ENCODE measurements at places on chromosomes 4 and X.

DNA sequence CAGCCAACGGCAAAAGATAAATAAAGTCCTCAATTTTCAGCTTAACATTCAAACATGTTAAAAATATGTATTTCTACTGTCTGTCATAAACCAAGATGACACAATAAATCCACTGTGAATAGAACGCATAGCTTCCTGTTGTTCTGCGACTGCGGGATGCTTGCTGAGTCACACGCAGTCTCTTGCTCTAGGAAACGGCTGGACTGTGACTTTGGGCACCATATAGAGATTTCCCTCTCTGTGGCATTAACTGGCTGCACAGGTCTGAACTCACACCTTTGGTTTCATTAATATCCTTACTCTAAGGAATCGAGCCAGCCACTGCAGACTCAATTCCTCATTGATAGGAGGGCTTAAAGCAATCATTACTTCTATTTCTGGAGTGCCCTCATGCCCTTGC lies 8.4 kb downstream of the BEND4 start:
- DNase-seq, result no peak
- no peak overlapping the region for H3K4me3 ChIP-seq
- peaks cover 3% of the 10 kb centered on the region for H3K36me3 ChIP-seq
- H3K27ac ChIP-seq, result no peak overlapping the region
- peaks cover 2% of the 10 kb centered on the region for H3K27me3 ChIP-seq
- peaks cover 5% of the 10 kb centered on the region for H3K4me1 ChIP-seq

GRCh38 chr4:71275004-71275403 lies 63.8 kb upstream of the SLC4A4 start:
- peaks cover 3% of the 10 kb centered on the region for H3K27me3 ChIP-seq
- DNase-seq, result no peak
- peaks cover 21% of the 10 kb centered on the region for H3K4me1 ChIP-seq
- H3K27ac ChIP-seq, result no peak overlapping the region

DNA sequence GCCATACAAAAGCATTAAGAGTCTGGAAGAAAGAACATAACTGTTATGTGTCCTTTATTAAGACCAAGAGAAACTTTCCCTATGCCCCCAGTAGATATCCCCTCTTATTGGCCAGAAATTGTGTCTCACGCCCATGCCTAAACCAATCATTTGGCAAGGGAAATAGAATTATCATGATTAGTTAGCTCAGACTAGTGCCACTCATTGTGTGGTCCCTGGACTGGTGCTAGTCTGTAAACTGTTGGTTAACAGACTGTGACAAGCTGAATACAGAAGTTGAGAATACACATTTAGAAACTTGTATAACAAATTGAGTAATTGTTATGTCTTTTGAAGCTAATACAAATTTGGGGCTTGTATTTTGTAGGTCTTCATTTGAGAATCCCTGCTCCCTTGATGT lies 8.1 kb upstream of the HUWE1 start:
- no peak overlapping the region for H3K27ac ChIP-seq
- H3K36me3 ChIP-seq, result no peaks in the 10 kb centered on the region
- no peak overlapping the region for H3K4me3 ChIP-seq
- no peaks in the 10 kb centered on the region for H3K4me1 ChIP-seq

GRCh38 chr4:150890246-150890645 lies 124.8 kb downstream of the LRBA start:
- no peak for DNase-seq
- H3K36me3 ChIP-seq, result no peaks in the 10 kb centered on the region
- H3K4me1 ChIP-seq, result peaks cover 11% of the 10 kb centered on the region

DNA sequence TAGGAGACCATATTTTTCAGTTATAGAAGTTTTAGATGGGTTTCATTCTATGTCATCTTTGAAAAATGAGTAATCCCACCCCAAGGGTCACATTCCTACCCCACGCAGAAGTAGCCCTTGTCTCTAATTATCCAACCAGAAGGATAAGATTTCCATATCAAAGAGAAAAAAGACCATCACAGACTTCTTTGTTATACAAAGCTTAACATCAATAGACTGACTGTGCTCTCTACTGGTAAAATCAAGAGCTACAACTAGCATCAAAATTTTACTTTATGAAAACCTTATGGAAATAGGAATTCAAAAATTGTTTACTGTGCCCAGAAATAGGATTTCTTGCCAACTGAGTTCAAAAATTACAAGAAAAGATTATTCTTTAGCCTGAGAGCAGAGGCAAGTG lies 24.9 kb downstream of the TNMD start:
- no peak for DNase-seq
- no peak overlapping the region for H3K4me3 ChIP-seq
- H3K36me3 ChIP-seq, result no peaks in the 10 kb centered on the region

DNA sequence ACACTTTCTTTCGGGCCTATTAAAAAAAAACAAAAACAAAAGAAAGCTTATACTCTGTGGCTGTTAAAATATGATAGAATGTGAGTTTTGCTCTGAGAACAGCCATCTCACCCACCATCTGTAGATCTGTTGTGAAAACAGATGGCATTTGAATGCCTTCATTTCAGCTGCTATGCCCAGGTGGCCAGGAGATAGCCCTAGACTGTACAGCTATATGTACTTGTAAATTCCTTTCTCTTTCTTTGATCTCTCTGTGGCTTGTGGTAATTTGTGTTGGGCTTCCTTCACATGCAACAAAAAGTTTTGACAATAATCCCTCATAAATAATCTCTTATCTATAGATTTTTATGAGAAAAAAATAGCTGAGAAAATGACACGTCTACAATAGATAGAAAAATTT lies 38.1 kb downstream of the PNPLA4 start:
- no peak overlapping the region for H3K27ac ChIP-seq
- DNase-seq, result no peak
- H3K4me1 ChIP-seq, result no peaks in the 10 kb centered on the region
- H3K27me3 ChIP-seq, result no peaks in the 10 kb centered on the region

DNA sequence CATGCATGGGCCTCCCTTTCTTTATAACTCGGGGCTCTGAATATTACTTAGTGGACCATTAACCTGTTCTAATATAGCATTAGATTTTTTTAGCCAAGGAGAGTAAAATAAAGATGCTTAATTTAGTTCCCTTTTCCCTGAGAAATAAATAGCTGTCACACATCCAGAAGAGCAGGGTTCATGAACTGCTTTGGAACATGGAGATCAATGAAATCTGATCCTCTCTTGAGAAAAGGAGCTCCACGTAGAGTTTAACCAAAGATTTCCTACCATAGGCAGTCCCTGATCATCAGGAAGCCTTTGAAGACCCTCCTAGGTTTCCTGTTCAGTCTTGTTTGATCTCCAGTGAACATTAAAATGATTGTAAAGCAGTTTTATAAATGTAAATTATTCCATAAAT lies 8.5 kb upstream of the PCDH19 start:
- no peaks in the 10 kb centered on the region for H3K36me3 ChIP-seq
- no peak for DNase-seq
- no peak overlapping the region for H3K4me3 ChIP-seq
- H3K4me1 ChIP-seq, result peaks cover 45% of the 10 kb centered on the region
- H3K27ac ChIP-seq, result peak overlapping the region; percentile 97

GRCh38 chrX:119784747-119785446 lies 6.5 kb downstream of the RPL39 start:
- H3K4me1 ChIP-seq, result peaks cover 10% of the 10 kb centered on the region
- peak; percentile 39 for DNase-seq
- H3K36me3 ChIP-seq, result no peaks in the 10 kb centered on the region

GRCh38 chrX:38973322-38973721 lies 172.1 kb downstream of the MID1IP1 start:
- no peaks in the 10 kb centered on the region for H3K4me1 ChIP-seq
- H3K27ac ChIP-seq, result no peak overlapping the region
- DNase-seq, result no peak
- H3K27me3 ChIP-seq, result no peaks in the 10 kb centered on the region
- no peaks in the 10 kb centered on the region for H3K36me3 ChIP-seq

DNA sequence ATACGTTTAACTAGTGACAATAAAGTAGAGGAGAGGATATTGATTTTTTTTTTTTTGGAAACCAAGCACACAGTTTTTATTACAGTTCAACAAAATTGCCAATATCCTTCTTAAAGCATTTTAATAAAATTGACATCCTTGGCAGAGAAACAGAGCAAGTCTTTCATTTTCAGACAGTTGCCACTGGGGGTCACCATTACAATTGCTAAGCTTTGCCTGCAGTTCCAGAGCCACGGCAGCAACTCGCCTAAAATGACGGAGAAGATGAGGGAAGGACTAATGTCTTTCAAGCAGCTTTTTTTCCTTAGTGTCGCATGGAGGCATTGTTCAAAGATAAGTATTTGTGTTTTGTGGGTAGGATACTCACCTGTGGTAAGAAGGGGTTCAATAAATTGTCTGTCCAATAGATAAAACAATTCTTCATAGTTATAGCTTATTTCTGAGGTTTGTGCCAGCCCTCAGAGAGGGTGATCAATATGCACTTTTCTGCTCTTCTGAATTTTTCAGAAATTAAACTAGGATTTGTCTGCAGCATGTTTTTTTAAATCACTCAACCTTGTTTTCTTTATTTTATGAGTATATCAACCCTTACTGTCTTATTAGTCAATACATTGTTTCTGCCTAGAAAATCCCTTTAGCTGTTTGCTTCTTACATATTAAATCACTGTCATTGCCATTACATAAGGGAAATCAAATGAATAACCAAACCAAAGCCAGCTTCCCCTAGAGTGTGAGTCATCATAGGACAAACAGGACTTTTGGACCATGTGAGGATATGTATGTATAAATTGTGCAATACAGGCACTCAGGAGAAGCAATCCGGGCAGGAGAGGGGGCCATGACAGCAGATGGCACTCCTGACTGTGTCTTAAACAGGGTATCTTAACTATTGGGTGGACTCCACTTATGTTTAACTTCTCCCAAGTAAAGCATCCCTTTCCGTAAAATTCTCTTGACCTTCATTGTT lies 508.1 kb upstream of the ARX start:
- peak; percentile 40 for DNase-seq
- H3K4me1 ChIP-seq, result peaks cover 3% of the 10 kb centered on the region
- no peak overlapping the region for H3K4me3 ChIP-seq
- H3K27me3 ChIP-seq, result no peaks in the 10 kb centered on the region
- no peaks in the 10 kb centered on the region for H3K36me3 ChIP-seq
- no peak overlapping the region for H3K27ac ChIP-seq

DNA sequence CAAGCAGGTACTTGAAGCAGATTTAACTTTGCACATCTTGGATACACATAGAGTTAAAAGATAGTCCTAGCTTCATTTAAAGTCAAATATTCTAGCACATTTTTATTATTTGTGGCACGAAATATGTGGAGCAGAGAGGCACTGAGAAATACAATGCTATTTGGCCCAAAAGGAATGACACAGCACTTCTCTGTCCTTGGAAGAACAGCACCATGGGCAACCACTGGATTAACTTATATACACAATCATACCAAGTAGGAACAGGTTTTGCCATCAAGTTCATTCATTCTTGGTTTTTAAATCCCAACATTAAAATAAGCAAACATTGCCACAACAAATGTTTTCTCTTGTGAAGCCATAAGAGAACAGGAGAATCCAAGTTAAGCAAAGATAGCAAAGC lies 924 bp upstream of the ENAM start:
- peaks cover 1% of the 10 kb centered on the region for H3K27me3 ChIP-seq
- no peak overlapping the region for H3K27ac ChIP-seq
- no peaks in the 10 kb centered on the region for H3K4me1 ChIP-seq
- no peaks in the 10 kb centered on the region for H3K36me3 ChIP-seq
- no peak overlapping the region for H3K4me3 ChIP-seq
- DNase-seq, result no peak

DNA sequence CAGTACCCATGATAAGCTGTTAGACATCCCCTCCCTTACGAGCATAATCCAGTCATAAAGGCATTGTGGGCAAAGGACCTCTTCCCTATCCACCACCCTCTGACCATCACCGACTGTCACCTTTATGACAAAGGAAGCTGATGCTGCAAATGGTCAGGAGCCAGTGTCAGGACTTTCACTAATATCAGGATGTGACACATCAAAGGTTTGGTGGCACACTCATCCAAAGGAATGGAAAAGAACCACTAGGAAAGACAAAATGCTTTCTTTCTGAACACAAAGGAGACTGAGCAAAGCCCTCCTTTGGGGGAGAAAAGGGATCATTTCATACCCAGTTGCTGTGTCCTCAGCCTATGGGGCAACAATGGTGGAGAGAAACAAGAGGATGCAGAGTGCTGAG lies 66.9 kb upstream of the PROM1 start:
- no peaks in the 10 kb centered on the region for H3K27me3 ChIP-seq
- no peak overlapping the region for H3K4me3 ChIP-seq
- no peak overlapping the region for H3K27ac ChIP-seq
- peaks cover 5% of the 10 kb centered on the region for H3K4me1 ChIP-seq
- no peaks in the 10 kb centered on the region for H3K36me3 ChIP-seq

DNA sequence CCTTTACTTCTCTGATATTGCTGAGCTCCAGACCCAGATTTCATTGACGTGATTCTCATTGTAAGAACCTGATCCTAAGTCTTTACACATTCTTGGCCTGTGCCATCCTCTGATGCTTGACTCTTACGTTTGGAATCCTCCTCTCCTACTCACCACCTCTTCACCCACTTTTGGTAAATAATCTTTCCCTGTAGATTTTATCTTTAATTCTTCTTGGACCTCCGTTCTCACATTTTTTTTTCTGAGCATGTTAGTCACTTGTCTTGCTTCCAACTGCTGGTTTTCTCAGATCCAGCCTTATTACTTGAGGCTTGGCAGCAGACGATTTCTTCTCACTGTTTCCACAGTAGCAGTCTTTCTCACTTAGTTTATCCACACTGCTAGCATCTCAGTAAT lies 12.4 kb upstream of the SH3RF1 start:
- H3K27me3 ChIP-seq, result no peaks in the 10 kb centered on the region
- no peaks in the 10 kb centered on the region for H3K36me3 ChIP-seq
- H3K4me1 ChIP-seq, result peaks cover 3% of the 10 kb centered on the region
- H3K4me3 ChIP-seq, result no peak overlapping the region
- no peak for DNase-seq

- DNase-seq, result no peak
These were observed 122.8 kb upstream of the NOCT start for GRCh38 chr4:138892483-138893407.

GRCh38 chrX:70084592-70085240 lies 22.5 kb downstream of the OTUD6A start:
- H3K27me3 ChIP-seq, result no peaks in the 10 kb centered on the region
- no peak overlapping the region for H3K4me3 ChIP-seq
- H3K36me3 ChIP-seq, result no peaks in the 10 kb centered on the region
- no peak overlapping the region for H3K27ac ChIP-seq
- H3K4me1 ChIP-seq, result peaks cover 3% of the 10 kb centered on the region

DNA sequence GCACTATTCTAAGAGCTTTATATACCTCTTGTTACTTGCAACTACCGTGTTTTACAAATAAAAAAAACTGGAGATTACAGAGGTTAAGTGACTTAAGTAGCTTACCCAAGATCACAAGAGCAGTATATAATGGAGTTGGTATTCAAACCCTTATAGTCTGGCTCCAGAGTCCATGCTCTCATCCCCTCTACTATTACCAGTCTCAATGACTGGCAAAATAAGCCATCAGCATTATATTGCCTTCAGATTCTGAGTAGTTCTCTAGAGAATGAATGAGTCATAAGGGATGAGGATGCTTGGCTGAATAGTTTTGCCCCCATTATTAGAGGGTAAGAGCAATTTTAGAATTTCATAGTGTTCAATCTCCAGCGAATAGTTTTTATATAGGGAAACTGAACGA lies 170.1 kb upstream of the ATOH1 start:
- no peaks in the 10 kb centered on the region for H3K36me3 ChIP-seq
- no peak overlapping the region for H3K4me3 ChIP-seq
- H3K27ac ChIP-seq, result no peak overlapping the region
- DNase-seq, result no peak
- H3K27me3 ChIP-seq, result no peaks in the 10 kb centered on the region
